Activated effector memory CD4-positive, alpha-beta T cell treated with Interleukin-2 at 50 U/mL for 16 hours (primary cell): ENCODE measurements at places on chromosomes 4 and X.

GRCh38 chr4:43485196-43485595, 592.7 kb downstream of the GRXCR1 start:
- DNase-seq: no peak

- DNase-seq: no peak
These were observed 687.4 kb upstream of the HS3ST1 start for GRCh38 chr4:12116009-12116552.

- no peak for DNase-seq
These were observed 74.9 kb upstream of the PABPC4L start for GRCh38 chr4:134276476-134276875.

DNA sequence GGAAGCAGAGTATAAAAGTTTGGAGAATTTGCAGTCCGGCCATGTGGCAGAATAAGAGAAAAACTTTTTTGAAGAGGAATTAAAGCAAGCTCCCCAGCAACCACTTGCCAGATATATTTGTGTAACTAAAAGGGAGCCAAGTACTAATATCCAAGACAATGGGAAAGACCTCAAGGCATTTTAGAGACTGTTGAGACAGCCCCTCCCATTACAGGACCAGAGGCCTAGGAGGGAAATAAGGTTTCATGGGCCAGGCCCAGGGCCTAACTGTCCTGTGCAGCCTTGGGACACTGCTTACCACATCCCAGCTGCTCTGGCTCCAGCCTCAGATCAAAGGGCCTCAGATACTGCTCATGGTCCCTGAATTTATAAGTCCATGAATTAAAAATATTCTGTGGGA, 659.4 kb downstream of the PCDH19 start:
- no peak for DNase-seq

GRCh38 chr4:1291996-1292702, 2.5 kb downstream of the MAEA start:
- DNase-seq: no peak

- no peak for DNase-seq
These were observed 55.3 kb downstream of the ANAPC10 start for GRCh38 chr4:145042601-145043285.

GRCh38 chr4:109075621-109076020, 226.8 kb downstream of the COL25A1 start:
- DNase-seq: no peak

GRCh38 chr4:184310881-184311709, 93.4 kb upstream of the ENPP6 start:
- no peak for DNase-seq

DNA sequence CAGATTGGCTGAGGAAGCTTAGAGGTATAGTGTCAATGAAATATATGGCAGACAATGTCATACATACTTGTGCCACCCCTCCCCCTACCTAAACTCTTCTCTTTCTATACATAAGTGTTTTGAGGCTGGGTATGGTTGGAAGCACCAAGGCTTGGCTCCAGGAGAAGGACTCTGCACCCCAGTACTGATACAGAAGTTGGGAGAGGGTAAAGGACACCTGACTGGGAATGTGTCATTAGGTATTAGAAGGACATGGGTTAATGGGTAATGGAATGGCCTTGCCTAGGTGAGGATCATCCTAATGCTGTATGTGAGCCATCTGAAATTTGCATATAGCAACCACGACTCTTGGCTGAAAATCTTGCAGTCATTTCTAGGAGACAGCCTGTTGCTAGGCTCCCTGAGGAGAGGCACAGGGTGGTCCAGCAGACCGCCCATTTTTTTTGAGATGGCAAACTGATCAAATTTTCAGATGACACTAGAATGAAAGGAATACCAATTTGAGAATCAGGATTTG, 26.8 kb upstream of the AP1S2 start:
- no peak for DNase-seq

DNA sequence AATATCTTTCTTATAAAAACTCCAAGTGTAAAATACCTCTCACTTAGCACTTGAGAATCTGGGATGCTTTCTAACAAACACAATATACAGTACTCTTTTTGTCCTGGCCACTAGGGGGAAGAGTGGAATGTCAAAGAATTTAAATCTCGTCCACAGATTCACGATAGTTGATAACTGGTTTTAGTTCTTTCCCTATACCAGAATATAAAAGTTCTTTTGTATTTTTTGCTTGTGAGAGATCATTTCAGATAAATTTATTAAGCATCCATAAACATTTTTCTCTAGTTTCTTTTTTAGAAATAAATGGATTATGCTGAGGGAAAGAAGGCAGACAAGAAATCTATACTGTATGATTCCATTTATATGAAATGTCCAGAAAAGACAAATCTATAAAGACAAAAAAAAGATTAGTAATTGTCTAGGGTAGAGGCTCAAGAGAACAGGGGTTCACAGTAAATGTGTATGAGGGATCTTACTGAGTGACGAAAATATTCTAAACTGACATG, 50.4 kb downstream of the MGARP start:
- no peak for DNase-seq

GRCh38 chr4:127756906-127757305, 25.2 kb upstream of the HSPA4L start:
- DNase-seq: no peak

DNA sequence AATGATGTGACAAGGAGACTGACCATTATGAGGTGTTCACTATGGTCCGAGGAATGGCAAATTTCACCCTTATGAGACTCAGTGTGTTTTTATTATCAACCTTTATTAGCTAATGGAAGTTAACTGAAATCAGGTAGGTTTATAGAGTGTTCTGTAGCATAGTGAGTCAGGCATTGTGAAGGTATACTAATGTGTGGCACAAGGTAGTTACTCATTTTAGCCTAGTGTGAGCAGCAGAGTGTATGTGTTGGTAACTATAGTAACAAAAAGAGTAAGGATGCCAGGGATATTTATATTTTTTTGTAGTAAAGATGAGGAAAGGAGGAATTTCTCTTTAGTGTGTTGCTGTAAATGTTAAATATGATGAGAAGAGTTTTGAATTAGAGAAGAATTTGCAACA, 12.0 kb downstream of the PDLIM5 start:
- no peak for DNase-seq

- no peak for DNase-seq
These were observed 66.0 kb downstream of the RPS3A start for GRCh38 chr4:151165205-151166000.

DNA sequence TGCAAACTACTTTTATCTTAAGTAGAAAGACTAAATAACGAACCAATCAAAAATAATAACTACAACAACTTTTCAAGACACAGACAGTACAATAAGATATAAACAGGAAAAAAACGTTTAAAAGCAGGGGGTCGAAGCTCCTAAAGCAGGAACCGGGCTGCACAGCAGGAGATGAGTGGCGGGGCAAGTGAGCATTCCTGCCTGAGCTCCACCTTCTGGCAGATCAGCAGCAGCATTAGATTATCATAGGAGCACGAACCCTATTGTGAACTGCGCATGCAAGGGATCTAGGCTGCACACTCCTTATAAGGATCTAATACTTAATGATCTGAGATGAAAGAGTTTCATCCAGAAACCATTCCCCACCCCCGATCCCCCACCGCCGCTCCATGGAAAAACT, 146.2 kb downstream of the TEX11 start:
- DNase-seq: no peak

- no peak for DNase-seq
These were observed 63.8 kb upstream of the MTM1 start for GRCh38 chrX:150504397-150505182.

GRCh38 chrX:108914791-108915190, 178.4 kb upstream of the IRS4 start:
- DNase-seq: no peak

DNA sequence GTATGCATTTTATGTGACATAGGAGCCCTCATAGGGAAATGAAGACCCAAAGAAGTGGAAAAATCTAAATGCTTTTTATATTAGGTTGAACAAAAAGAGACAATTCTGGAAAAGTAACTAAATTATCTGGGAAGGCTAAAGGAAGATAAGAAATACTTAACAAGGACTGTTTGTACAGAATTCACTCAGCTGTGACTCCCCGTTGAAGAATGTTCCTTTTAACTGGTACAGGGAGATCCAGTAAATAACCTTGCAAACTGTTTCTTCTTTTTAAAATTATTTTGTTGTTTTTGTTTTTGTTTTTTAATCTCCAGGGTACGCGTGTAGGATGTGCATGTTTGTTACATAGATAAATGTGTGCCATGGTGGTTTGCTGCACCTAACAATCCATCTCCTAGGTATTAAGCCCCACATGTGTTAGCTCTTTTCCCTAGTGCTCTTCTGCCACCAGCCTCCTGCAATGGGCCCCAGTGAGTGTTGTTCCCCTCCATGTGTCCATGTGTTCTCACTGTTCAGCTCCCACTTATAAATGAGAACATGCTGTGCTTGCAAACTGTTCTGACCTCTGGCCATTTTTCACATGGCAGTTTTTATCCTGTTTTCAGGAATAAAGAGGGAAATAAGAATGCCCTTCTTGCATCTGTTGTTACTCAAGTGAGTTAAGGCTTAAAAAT, 81.7 kb downstream of the PWWP3B start:
- no peak for DNase-seq

DNA sequence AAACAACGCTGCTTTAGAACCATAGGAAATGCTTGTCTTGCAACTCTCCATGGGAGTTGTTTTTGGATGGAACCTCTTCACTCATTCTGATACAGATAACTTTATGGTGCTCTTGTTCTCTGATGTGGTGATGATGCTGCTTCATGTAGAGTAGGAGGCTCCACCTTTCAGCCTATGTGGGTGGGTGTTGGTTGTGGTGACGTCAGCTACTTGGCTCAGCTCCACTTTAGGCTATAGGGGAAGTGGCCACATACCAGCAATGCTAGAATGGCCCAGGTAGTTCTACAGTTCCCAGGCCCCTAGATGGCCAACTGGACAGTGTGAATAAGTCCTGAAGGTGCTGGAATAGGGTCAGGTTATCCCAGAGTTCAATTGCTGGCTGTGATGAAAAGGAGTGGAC, 192.1 kb downstream of the TBX22 start:
- no peak for DNase-seq

DNA sequence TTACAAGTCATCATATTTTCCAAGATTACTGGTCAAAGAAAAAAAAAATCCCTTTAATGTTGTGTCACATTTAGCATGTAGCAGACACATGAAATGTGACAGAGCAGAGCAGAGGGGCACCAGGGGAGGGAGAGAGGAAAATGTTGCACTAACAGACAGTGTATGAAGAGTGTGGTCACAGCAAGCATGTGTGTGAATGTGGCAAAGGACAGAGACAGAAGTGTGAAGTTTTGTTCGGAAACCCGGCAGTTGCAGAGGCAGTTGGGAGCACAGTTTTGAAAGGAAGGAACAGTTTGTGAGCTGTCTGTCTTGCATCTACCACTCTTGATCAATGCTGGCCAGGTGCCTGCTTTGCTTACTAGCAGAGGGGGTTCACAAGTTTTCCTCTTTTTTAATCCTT, 83.9 kb upstream of the MAP3K15 start:
- DNase-seq: no peak

DNA sequence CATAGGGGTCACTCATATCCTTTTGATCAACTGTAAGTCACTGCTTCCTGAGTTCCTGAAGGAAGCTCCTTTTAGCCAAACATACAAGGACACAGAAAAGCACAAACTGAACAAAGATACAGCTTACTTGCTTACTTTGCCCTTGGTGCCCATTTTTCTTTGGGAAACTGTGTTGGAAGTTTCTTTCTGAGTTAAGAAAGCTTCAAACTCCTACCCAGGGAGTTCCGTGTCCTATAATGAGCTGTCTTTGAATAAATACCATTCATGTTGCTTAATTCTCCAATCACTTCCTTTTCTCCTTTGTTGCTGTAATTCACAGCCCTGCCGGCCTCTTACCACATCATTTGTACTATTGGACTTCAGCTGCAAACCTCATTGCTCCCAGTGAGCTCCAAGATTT, at the start of gene ADH4:
Gene ADH4, minus strand, starts transcription at position 228 of the 400 bp plus-strand sequence. Its CDS starts 75 bp downstream, at position 153.
- no peak for DNase-seq
